Pancreas (tissue), 10 donors: ENCODE measurements at places on chromosomes 1 and 21. TPM values are rescaled to one million over a fixed set of nuclear protein-coding genes. Genes with fewer than 3 reads are reported as not detected.

BCAS2 gene
- total RNA-seq: 12.8 TPM

DNA sequence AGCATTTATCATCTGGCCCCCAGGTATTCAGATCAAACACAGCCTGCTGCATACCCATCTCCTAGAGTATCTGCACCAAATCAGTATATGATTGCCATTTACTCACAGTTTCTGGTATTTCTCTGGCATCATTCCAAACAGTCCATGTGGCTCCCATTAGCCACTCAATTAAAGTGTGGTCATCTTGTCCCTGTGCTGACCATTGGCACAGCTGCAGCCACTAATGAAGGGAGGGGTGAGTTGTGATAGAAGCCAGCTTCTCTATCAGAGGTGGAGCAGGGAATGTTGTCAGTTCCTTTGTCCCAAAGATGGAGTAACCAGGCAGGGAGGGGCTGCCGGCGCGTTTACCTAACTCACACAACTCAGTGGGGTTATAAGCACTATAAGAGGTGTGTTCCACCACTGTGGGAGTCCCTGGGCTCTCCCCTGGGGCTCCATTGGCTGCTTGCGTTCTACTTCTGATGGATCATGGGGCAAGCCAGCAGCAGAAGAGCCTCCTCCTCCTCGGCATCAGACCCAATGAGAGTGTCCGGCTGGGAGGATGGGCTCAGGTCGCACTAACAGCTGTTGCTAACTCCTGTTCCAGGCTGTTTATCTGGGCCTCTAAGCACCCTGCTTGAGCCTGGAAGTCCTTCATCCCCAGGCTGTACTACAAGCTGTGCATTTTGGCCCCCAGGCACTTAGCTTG lies 108.6 kb downstream of the GDAP2 start:
- H3K4me1 ChIP-seq: peaks cover 10% of the 10 kb centered on the region
- H3K4me3 ChIP-seq: no peak overlapping the region
- no peak overlapping the region for H3K27ac ChIP-seq
- H3K27me3 ChIP-seq: no peaks in the 10 kb centered on the region
- no peaks in the 10 kb centered on the region for H3K36me3 ChIP-seq
- DNase-seq: no peak

CACHD1 gene
- total RNA-seq: 4.9 TPM

ADAMTSL4 gene
- 4.6 TPM for total RNA-seq

GRCh38 chr1:214331180-214331579 lies 50.2 kb downstream of the SMYD2 start:
- no peaks in the 10 kb centered on the region for H3K27me3 ChIP-seq
- H3K36me3 ChIP-seq: no peaks in the 10 kb centered on the region
- DNase-seq: no peak
- H3K4me3 ChIP-seq: no peak overlapping the region
- no peak overlapping the region for H3K27ac ChIP-seq
- no peaks in the 10 kb centered on the region for H3K4me1 ChIP-seq

UBIAD1 gene
- 6.9 TPM for total RNA-seq

DNA sequence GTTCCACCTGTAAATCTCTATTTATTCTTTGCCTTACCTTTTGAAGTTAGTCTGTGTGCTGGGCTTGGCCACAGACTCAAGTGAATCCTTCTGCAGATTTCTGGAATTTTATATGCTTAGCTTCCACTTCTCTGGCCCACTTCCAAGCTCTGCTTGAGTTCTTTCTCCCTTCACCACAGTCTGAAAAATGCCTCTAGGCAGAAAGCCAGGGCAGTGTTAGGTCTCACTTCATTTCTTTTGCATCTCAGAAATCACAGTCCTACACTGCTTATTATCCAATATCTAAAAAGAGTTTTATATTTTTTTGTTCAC lies 48.9 kb downstream of the INKA2 start:
- peaks cover 9% of the 10 kb centered on the region for H3K4me1 ChIP-seq
- H3K36me3 ChIP-seq: peaks cover 3% of the 10 kb centered on the region
- peak; percentile 51 for DNase-seq
- H3K27me3 ChIP-seq: no peaks in the 10 kb centered on the region

C2CD4D gene
- total RNA-seq: 0.35 TPM

ACTA1 gene
- total RNA-seq: not detected

- no peak for DNase-seq
- peaks cover 5% of the 10 kb centered on the region for H3K36me3 ChIP-seq
- no peak overlapping the region for H3K4me3 ChIP-seq
- no peaks in the 10 kb centered on the region for H3K27me3 ChIP-seq
- no peaks in the 10 kb centered on the region for H3K4me1 ChIP-seq
- no peak overlapping the region for H3K27ac ChIP-seq
These were observed 13.4 kb downstream of the SH2D2A start for GRCh38 chr1:156803086-156803851.

GRCh38 chr1:241846862-241847539 lies 1.0 kb upstream of the EXO1 start:
- no peaks in the 10 kb centered on the region for H3K27me3 ChIP-seq
- peak overlapping the region; percentile 99 for H3K27ac ChIP-seq
- H3K4me3 ChIP-seq: no peak overlapping the region
- no peaks in the 10 kb centered on the region for H3K36me3 ChIP-seq
- H3K4me1 ChIP-seq: peaks cover 4% of the 10 kb centered on the region
- DNase-seq: no peak
